Activated T-helper 1 cell treated with anti-CD3 and anti-CD28 coated beads, Interleukin-2, amount 50 U/mL, for 16 hours (primary cell): ENCODE measurements at places on chromosomes 1 and 21.

- DNase-seq = no peak
Observed at GRCh38 chr1:21237446-21238088, 52.7 kb downstream of the ECE1 start.

- no peak for DNase-seq
Observed at GRCh38 chr21:30718239-30718909, at the start of gene KRTAP21-3. Gene KRTAP21-3, minus strand, starts transcription at chr21:30718777. Its CDS starts 18 bp downstream, at chr21:30718759.

GRCh38 chr1:229694053-229694693, 68.1 kb downstream of the URB2 start:
- no peak for DNase-seq

DNA sequence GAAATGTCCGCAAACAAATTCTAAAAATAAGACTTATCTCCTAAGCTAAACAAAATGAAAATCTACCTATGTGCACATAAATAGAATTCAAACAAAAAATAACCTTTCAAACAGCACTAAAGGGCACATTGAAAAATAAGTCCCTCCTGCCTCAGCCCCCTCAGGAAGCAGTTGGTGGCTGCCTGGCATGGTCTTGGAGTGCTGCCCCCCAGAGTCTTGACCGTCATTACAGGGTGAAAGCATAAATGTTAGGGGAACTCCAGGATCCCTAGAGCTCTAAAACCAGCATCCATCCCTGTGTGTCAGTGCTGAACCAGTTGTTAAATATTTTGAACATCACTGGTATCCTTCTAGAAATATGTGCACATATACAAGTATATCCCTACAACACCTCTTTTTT, 6.5 kb upstream of the NPL start:
- DNase-seq = no peak

- DNase-seq = no peak
Observed at GRCh38 chr1:207844371-207844770, 66.6 kb downstream of the CD34 start.

- no peak for DNase-seq
Observed at GRCh38 chr1:54750596-54750995, 13.7 kb downstream of the PARS2 start.

DNA sequence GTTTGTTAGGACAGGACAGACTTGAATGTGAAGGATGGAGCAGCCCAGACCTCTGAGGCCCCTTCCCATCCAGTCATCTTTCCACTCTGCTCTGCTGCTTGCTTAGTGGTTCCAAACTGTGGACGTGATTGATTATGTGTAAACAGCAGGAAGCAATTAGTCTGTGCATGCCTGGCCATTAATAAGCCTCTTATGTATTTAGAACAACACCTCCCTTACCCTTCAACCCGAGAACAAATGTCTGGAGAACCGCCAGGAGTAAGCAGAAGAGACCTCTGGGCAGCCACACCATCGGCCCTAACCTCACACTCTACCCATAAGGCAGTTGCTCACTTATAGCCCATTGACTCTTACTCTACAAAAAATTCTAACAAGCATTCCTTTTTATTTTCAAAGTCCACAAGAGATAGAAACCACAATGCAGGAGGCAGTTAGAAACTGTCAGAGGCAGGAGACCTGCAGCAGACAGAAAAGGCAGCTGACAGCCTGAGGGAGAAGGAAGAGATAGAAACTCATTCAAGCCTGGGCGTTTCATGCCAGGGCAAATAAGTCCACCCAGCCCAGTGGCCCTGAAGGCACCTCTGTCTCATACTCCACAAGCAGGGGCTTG, 5.8 kb upstream of the EPHA8 start:
- no peak for DNase-seq

DNA sequence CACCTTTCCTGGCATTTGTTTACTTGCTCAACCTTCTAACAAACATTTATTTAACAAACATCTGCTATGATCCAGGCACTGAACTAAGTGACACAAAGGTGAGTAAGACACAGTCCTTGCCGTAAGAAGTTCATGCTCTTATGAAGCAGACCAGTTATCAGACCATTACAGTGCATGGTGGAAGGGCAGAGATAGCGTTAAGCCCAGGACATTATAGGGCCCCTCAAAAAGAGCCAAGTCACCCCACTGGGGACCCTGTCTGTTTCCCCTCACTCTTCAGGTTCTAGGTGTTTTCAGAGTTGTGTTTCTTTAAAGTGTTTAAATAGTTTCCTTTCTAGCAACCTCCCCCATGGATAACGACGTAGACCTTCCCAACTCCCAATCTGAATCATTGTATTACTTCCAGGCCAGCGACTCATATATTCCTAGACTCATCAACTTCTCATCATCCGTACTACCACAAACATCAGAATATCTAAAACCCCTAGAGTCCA, 39.3 kb downstream of the TCP10L start:
- no peak for DNase-seq

DNA sequence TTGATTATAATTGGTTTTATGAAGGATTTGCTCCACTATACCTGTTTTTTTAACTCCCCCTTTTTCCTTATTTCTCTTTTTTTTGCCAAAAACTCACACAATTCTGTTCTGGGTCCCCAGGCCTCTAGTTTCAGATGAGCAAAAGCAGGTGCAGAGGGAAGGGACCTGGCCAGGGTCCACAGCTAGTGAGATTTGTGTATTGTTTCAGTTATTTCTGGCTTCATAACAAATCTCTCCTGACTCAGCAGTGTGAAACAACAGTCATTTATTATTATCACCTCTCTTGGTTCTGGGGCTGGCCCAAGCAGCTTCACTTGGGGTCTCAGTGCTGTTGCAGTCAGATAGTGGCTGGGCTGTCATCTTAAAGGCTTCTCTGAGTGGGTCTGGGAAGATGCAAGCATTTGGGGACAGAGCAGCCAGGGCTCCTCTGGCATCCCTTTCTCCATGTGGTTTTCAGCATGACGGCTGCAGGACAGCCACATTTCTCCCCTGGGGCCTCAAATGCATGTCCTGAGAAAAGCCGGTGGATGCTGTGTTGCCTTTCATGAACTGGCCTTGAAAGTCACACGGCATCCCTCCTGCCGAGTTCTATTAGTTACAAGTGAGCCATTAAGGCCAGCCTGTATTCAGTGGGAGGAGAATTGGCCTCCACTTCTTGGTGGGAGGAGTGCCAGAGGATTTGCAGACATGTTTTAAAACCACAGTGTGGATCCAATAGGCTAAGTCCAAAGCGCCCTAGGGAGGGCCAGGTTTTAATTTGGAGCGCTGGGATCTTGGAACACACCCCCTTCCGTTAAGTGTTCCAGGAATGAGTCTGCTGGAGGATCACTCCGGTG, 137.1 kb downstream of the CAMTA1 start:
- DNase-seq = no peak

DNA sequence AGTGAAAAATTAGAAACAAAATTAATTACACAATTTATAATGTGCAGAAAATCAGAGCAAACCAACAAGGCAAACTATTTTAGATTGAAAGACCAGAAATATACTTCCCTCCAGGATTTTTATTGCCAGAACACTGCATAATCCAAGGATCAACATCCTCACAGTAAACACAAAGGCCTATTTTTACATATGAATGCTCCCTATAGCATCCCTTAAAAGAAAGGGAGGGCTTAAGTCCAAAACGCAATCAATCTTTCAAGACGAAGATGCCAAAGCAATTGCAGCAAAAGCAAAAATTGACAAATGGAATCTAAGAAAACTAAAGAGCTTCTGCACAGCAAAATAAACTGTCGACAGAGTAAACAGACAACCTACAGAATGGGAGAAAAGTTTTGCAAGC, 18.6 kb upstream of the CHIA start:
- DNase-seq = no peak

DNA sequence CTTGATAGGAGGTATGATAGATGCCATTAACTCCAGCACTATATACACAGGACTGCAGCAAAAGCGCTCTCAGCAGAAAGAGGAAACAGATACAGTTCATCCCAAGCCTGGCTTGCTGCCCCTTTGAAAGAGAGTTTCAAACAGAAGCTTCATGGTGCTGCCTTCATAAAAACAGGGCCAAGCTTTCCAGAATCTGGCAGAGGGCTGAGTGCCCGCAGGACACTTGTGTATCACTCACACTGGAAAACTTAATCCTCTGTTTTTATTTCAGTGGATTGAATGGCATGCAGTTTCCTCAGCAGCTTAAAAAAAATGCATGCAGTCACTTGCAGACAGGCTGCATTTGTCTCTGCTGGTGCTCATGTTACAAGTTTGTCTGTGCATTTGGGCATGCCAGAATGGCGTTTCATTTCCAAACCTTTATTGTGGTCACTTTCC, 40.4 kb downstream of the KCNJ15 start:
- no peak for DNase-seq

DNA sequence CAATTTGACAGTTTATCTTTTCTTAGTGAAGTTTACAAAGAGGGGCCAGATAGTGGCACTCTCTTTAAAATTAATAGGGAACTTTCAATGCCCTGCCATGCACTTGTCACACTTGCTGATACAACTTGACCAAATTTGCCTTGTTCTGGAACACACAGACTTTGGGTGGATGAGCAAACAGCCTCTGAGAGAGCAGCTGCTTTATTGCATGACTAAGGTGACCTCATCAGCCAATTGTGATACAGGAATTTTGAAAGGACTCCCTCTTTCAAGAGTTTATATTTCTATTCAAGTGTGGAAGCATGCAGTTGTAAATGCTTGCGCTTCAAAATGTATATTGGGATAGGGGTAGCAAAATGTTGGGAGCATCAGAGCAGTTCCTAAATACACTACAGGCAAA, 2.1 kb upstream of the RGS1 start:
- DNase-seq = no peak

DNA sequence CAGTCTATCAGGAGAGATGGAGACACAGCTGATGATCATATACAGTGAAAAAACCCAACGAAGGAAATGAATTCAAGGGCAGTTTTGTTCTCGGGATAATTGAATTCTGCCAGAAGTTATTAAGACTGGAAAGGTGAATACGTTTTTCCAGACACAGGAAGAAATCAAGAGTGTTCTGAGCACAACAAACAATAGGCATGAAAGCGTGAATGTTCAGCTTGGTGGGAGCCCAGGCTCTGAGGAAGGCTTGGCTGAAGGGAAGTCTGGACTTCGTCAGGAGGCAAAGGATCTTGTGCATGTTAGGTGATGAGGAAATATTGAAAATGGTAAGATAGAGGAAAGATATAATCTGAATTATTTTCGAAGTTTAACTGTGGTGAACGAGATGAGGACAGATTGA, 50.4 kb downstream of the CYYR1 start:
- DNase-seq = no peak

- no peak for DNase-seq
Observed at GRCh38 chr21:46361176-46361575, 37.2 kb downstream of the PCNT start.
